ENCODE measurements at places on chromosomes 6 and 20.

DNA sequence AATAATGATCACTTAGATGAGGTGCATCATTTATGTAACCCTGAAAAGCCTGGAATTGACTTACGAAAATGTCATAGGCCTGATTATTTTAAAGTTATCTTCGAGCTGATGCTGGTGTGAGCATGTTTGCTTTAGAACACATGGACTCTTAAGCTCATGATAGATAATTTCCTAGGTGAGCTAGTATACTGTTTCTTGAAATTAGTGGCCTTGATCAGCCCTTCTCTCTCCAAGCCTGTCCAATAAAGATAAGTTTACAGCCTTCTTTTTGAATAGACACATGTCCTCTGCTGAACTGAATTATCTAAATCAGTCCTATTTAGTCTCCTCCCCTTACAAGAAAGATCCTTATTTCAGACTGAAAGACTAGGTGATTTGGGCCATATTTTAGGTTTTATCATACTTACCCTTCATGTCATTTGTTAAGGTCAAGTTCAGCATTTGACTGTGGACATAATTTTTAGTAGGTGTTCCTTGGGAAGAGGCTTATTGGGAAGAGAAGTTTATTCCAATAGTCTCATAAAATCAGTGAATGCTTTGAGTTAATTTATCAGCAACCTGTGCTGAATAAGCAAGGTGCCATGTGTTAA lies 15.3 kb downstream of the FOXO3 start:
- no peak for DNase-seq

DNA sequence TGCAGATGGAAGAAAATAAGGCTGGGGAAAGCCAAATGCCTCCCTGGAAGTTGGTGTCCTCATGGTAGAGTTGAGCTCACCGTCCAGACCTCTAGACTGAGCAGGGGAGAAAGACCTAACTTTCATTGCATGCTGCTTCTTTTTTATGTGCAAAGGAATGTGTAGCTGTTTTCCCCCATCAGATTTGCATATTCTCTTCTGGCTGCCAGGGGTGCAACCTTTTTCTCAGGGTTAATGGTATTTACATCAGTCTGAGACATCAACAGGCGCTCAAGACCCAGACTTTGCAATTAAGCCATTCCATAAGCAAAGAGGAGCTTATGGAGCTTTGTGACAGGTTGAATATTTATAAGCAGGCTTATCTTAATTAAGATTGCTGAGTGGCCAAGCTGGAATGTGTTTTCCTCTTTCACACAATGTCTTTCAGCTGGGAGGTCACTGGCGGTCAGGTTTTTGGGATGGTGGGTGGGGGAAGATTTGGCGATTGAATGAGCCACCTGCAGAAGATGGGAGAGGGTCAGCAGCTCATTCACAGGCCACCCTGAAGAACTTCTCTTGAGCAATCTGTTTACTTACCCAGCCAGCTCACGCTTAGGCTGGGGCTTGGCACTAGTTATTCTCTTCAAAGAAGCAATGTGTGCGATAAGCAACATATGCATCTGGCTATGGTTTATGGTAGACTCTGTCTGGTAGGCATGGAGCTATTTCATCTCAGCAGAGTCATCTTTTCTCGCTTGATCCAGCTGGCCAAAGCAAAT lies 88.6 kb downstream of the SCP2D1 start:
- DNase-seq, result no peak

DNA sequence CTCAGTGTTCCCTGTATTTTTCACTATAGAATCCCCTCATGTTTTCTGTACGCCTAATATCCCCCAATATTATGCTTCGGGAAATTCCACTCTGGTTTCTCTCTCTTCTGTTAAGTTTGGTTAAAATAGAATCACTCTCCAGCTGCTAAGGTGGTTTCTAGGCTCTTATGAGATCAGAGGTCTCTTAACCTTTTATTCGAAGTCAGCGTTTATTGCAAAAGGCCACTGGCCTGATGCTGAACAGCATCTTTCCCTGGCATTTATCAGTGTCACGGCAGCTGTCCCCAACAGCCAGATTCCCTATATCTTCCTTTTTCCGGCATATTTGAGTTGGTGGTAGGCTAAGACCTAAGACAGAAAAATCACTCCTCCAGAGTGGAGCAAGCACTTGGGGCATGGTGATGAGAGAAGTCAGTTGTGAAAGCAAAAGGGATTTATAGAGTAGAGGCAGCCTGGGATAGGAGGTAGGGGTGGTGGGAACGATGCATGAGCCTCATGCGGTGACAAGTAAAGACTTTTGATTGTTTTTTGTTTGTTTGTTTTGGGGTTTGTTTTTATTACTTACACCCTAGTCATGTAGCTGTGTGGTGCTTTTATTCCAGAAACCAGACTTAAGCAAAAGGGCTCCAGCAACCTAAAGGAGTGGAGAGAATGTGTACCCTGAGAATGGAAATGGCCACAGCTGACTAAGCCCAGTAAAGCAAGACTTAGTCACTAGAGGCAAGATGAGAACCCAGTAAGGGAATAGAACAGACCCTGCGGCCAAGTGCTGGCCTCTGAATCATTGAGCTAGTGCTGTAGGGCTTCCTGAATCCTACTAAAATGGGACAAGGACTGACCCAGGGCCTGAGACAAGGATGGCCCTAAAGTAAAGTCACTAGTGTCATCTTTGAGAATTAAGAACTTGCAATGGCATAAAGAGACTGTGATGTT lies 233.0 kb upstream of the PRND start:
- DNase-seq, result no peak

DNA sequence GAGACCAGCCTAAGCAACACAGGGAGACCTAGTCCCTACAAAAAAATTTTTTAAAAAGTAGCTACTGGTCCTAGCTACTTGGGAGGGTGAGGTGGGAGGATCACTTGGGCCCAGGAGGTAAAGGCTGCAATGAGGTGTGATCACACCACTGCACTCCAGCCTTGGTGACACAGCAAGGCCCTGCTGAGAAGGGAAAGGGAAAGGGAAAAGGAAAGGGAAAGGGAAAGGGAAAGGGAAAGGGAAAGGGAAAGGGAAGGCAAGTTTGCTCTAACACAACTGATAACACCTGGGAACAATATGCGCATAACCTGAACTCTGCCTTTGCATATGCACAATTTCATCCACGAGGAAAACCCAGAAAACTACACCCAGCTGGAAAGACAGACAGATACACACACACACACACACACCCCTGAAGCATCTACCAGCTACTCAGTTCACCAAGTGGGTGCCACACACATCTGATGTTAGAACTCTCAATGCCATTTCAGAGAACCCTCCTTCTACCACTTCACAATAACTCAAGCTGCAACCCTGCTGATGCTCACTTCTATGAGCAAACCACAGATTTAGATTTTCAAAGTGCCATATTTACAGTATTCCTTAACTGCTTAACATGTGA lies 19.1 kb downstream of the B4GALT5 start:
- DNase-seq, result no peak

DNA sequence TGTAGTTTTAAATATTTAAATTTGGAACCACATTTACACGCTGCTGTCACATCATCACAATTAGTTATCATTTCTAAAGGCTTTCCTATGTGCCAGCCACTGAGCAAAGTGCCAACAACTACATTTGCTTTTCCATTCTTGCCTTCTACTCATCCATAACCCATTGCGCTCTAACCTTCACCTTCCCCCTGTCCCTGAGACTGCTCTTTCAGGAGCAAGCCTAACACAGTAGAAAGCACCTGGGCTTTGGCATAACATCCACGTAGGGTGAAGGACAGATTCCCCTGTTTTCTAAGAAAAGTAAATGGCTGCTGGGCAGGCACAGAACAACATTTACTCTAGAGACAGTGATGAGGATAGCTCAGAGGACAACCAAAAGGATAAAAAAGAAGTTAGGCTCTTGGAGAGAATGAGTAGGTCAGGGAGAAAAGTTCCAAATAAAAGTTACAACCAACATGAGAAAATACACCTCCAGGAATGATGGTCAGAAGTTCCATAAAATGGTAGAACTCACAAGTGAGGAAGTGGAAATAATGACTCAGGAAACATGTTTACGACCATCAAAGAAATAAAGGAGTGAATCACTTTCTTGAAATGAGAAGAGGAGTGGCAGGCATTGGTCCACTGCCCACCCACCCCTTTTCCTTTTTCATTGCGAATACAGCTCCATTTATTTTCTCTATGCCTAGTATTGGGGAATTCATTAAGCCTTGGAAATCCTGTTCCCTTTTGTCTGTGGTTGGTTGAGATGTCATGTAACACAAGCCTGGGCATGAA lies 77.2 kb downstream of the PFDN4 start:
- no peak for DNase-seq

GRCh38 chr6:89807581-89807980 lies 12.0 kb downstream of the MDN1 start:
- DNase-seq, result no peak

DNA sequence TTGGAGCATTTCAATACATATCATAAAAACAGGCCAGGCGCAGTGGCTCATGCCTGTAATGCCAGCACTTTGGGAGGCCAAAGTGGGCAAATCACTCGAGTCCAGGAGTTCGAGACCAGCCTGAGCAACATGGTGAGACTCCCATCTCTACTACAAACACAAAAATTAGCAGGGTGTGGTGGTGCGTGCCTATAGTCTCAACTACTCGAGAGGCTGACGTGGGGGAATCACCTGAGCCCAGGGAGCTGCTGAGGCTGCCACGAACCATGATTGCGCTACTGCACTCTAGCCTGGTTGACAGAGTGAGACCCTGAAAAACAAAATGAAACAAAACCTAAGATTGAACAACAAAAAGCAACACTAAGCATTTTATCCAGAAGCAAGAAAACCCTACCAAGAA lies 47.2 kb downstream of the BACH2 start:
- no peak for DNase-seq

DNA sequence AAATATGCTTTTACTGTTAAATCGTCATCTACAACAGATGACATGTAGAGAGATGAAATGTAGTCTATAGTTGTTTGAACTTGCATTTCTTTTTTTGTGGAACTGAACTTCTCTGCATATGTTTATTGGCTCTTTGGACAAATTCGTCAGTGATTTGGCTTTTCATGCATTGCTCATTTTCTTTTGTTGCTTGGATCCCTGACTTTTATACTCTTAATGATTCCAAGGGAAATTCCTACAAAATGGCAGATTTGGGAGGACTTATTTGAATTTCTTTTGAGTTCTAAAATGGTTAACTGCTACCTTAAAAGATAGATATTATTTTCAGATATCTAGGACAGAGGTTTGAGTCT lies 65.4 kb downstream of the UTRN start:
- DNase-seq, result no peak

GRCh38 chr6:170093658-170094596 lies 197.0 kb downstream of the DLL1 start:
- peak; percentile 5 for DNase-seq

GRCh38 chr6:39903656-39904055 lies 30.6 kb downstream of the MOCS1 start:
- DNase-seq, result no peak

DNA sequence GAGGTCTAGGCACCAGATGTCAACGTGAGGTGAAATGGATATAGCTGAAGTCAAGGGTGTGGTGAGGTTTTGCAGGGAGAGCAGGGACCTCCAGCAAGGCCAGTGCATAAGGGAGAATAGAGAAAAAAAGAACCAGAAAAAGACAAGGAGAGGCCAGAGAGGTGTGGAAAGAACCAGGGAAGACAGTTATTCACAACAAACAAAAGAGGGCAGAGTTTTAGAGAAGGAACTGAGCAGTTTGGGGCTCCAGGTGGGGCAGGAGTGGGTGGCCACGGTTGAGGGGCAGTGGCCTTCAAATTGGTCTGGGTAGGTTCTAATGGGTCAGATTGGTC lies 11.6 kb upstream of the NQO2 start:
- DNase-seq, result no peak

DNA sequence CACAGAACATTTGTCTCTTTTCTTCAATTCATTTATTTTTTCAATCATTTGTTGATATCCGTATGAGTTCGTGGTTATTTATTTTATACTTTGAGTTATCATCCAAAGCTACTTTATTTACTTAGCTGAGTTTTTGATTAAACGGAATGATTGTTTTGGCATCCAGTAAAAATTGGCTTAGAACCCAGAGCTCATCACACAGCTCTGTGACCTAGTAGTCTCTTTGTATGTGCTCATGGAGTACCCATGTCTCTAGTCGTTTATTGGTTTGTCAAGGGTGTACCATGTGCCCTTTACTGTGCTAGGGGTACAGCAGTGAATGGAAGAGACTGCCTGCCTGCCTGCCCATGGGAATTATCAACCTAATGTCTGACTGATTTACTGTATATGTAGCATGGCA lies 142.2 kb downstream of the MYLK4 start:
- DNase-seq, result no peak

DNA sequence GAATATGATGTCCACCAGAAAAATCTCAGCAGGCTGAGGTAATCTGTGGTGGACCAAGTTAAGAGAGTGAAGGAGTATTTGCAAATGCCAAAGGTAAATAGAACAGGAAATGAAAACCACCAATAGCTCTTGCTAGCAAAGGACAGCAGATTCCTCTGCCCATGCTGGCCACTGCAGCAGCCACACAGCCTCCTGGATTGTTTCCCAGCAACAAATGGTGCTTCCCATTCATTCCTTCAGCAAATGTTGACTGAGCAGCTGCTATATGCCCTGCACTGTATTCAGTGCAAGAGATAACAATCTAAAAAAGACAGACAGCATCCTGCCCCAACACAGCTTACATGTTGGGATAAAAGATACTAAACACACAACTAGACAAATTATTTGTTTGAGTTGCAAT lies 11.0 kb downstream of the ROS1 start:
- DNase-seq, result no peak

DNA sequence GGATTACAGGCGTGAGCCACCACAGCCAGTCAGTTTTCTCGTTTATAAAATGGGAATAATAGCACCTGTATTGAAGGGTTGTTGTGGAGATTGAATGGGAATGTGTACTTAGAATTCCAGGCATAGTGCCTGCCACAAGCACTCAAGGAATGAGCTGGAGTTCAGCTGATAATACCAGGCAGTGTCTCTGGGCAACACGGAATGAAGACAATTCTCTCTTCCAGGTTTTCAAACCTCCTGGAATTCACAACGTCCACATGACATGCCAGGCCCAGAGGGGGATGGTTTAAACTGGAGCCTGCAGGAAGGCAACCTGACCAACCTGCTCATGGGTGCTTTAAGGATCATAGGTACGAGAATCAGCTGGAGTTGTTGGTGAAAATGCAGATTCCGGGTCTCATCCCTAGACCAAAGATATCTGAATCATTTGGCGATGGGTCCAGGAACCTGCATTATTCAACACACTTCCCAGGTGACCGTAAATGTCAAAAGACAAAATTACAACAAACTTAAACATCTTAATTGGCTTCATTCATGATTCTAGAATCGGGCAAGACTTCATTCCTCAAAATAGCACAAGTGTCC lies 1.9 kb upstream of the PTPN1 start:
- no peak for DNase-seq

DNA sequence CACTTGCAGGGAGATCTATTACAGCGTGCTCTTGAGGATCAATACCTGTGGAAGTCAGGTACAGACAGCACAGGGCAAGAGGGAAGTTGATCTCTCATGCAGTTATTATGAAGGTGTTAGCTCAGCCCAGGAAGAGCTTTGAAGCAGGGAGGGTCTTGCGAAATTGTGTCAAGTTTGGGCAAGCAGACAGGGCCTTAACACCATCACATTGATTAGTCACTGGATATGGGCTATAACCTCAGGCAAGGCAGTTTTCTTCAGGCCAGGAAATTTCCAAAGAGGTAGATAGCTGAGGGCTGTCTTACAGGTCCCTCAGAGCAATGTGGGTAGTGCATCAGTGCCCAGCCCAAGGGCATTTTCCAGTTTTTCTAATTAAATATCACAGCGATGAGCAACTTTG lies 643.8 kb downstream of the DHX35 start:
- DNase-seq, result no peak

Measured in pancreas (tissue), 10 donors.